Stimulated activated CD8-positive, alpha-beta memory T cell treated with anti-CD3 and anti-CD28 coated beads, Interleukin-4, amount 100 ng/mL, for 1 hour (primary cell): ENCODE measurements at places on chromosomes 11 and 22.

DNA sequence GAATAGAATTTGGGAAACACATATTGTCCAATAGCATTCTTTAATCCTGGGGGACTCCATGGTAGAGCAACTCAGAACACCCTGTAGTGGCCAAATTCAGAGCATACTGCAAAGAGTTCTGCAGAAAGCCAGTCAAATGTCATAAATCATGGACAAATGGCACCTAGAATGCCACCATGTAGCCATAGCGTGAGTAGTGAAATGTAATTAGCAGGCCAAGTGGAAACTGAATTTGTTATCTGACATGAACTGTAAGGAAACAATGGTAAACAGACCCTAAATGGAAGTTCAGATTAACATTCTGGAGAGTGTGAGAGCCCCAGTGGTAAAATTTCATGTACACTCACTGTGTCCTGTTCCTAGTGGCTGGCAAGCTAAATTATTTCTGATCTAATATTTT is 7.0 kb upstream of the PRSS23 start:
- DNase-seq = no peak

DNA sequence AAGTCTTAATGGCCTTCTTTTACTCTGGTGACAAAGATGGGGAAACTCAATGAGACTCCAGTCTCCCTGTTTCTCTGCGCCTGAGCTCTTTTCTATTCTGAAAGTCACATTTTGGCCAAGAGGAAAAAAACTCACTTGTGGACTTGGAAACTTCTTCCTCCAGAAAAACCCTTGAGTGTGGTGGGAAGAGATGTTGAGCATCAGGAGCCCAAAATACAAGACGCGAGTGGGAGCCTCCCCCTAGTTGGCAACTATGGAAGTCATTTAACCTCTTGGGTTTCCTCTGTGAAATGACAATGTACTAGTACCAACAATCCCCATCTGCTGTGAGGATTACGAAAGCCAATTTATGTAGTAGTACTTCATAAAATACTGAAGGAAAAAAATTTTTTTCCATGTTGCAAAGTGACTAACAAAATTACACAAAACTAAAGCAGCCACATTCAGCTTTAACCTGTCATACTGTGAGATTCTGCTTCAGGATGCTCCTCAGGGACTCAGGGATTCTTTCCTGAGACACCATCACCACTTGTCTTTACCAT is 524 bp upstream of the SLC25A17 start:
- DNase-seq = no peak

- DNase-seq = no peak
Measured at GRCh38 chr11:40514124-40514523, 945.3 kb downstream of the LRRC4C start.

GRCh38 chr11:34928960-34929680 is 12.7 kb downstream of the PDHX start:
- no peak for DNase-seq

DNA sequence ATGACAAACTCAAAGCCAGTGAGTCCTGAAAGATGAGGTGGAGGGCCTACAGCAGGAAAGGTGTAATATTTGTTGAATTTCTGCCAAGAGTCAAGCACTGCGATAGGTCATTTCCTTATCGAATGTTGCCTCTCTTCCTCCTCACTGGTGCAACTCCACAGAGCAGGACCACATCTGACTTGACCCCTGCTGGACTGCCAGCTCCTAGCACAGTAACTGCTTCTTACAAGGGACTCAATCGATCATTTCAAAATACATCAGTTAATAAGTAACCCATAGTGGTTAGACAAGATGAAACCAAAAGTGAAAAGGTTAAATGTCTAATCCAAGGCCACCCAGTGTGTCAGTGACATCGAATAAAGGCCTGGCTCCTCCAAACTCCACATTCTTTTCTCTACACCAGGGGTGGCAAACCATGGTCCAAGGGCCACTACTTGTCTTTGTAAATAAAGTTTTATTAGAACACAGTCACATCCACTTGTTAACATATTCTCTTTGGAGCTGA is 98.5 kb upstream of the CSNK2A3 start:
- no peak for DNase-seq

DNA sequence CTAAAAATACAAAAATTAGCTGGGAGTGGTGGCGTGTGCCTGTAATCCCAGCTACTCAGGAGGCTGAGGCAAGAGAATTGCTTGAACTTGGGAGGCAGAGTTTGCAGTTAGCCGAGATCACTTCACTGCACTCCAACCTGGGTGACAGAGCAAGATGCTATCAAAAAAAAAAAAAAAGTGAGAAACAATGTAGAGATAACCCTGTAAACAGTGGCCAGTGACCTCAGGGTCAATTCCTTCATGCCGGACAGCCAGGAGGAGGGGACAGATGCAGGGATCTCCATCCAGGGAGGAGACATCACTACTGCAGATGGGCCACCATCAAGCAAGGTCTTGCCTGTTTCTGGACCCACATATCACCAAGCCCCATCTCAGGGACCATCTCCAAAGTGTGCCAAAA is 10.2 kb downstream of the CFL1 start:
- DNase-seq = no peak

GRCh38 chr11:84857746-84858145 is 769.4 kb downstream of the DLG2 start:
- DNase-seq = no peak

GRCh38 chr11:115214644-115215234 is 289.5 kb downstream of the CADM1 start:
- no peak for DNase-seq

- no peak for DNase-seq
Measured at GRCh38 chr11:36854875-36855274, 256.8 kb upstream of the RAG2 start.

DNA sequence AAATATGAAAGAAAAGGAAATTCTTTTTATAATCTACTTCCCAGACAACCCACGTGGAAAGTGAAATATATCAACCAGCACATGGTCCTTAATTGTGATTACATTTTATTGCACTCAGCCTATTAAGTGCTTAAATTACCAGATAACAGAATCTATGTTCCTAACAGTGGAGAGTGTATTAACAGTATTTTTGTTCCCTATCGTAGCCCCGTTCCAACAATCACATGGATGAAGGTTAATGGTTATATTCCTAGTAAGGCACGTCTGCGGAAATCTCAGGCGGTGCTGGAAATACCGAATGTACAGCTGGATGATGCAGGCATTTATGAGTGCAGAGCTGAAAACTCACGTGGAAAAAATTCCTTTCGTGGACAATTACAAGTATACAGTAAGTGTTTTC is 626.1 kb upstream of the ARHGAP42 start:
- no peak for DNase-seq

GRCh38 chr11:128421577-128422330 is 165.6 kb downstream of the ETS1 start:
- no peak for DNase-seq
